Glutamatergic neuron (in vitro differentiated cells): ENCODE measurements at places on chromosomes 1 and 21. TPM values are rescaled to one million over a fixed set of nuclear protein-coding genes. Genes with fewer than 3 reads are reported as not detected.
A peak's percentile ranks its signal among the peaks of the same experiment; 100 is the strongest.

- H3K4me1 ChIP-seq: no peaks in the 10 kb centered on the region
- H3K36me3 ChIP-seq: no peaks in the 10 kb centered on the region
- H3K27me3 ChIP-seq: peaks cover 3% of the 10 kb centered on the region
These were observed 80.3 kb upstream of the ARTN start for GRCh38 chr1:43853161-43853921.

DNA sequence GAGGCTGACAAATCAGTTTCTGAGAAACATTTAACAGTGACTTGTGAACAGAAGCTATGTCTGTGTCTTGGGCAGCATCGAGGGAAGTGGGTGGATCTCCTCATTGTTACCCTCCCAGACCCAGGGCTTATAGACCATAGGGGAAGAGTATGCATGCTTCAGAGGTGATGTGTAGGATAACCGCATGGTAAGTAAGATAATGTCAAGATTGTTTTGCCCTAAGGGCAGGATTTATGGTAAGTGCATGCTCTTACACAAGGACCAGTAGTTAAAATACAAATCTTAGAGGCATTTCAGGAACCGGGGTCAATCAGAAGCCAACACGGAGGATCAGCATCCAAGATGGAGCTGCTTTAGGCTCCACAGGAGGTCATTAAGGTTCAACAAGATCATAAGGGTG lies 7.7 kb upstream of the PRMT2 start:
- peaks cover 5% of the 10 kb centered on the region for H3K27me3 ChIP-seq
- H3K4me1 ChIP-seq: no peaks in the 10 kb centered on the region

- no peaks in the 10 kb centered on the region for H3K4me1 ChIP-seq
- DNase-seq: no peak
- H3K27ac ChIP-seq: no peak overlapping the region
- peaks cover 3% of the 10 kb centered on the region for H3K27me3 ChIP-seq
These were observed 26.9 kb downstream of the INAVA start for GRCh38 chr1:200921571-200922110.

DNA sequence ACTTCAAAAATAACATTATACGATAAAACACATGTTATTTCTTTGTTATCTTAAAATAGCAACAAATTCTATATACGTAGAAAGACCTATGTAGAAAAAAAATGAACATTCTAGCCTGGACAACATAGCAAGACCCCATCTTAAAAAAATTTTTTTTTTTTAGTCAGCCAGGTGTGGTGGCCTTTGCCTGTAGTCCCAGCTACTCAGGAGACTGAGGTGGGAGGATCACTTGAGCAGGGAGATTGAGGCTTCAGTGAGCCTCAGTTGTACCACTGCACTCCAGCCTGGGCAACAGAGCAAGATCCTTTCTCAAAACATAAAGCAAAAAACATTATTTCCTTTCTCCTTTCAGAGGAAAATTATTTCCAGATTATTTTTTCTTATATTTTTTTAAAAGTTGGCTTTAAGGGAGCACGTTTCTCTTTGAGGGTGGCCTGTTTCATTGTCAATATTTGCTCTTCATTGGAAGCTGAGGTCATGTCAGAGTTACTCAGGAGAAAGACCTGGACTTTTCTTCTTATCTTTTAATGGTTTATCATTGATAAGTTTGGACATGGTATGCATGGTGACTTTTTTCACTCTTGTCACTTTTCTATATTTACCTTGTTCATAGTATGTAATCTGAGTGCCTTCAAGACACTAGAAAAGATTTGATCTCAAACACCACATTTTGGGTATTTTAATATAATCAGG lies 32.0 kb downstream of the NFIA start:
- no peak overlapping the region for H3K27ac ChIP-seq
- peaks cover 4% of the 10 kb centered on the region for H3K36me3 ChIP-seq
- peaks cover 2% of the 10 kb centered on the region for H3K27me3 ChIP-seq
- DNase-seq: no peak

- H3K4me3 ChIP-seq: no peak overlapping the region
- H3K36me3 ChIP-seq: no peaks in the 10 kb centered on the region
- no peaks in the 10 kb centered on the region for H3K27me3 ChIP-seq
- DNase-seq: no peak
- no peak overlapping the region for H3K27ac ChIP-seq
These were observed 36.2 kb upstream of the HFM1 start for GRCh38 chr1:91440847-91441246.

GRCh38 chr1:114510274-114511031 lies 550 bp downstream of the TRIM33 start:
- H3K4me1 ChIP-seq: peaks cover 20% of the 10 kb centered on the region
- H3K36me3 ChIP-seq: no peaks in the 10 kb centered on the region
- peak; percentile 55 for DNase-seq

- no peaks in the 10 kb centered on the region for H3K27me3 ChIP-seq
- H3K4me3 ChIP-seq: no peak overlapping the region
- no peaks in the 10 kb centered on the region for H3K36me3 ChIP-seq
- no peaks in the 10 kb centered on the region for H3K4me1 ChIP-seq
These were observed 307.1 kb downstream of the CTH start for GRCh38 chr1:70718086-70718630.

The AK2 gene
- total RNA-seq: 52.7 TPM

GRCh38 chr21:38323721-38324531 lies 67.1 kb downstream of the KCNJ15 start:
- no peaks in the 10 kb centered on the region for H3K4me1 ChIP-seq
- H3K4me3 ChIP-seq: no peak overlapping the region
- no peaks in the 10 kb centered on the region for H3K36me3 ChIP-seq
- H3K27me3 ChIP-seq: peaks cover 2% of the 10 kb centered on the region

DNA sequence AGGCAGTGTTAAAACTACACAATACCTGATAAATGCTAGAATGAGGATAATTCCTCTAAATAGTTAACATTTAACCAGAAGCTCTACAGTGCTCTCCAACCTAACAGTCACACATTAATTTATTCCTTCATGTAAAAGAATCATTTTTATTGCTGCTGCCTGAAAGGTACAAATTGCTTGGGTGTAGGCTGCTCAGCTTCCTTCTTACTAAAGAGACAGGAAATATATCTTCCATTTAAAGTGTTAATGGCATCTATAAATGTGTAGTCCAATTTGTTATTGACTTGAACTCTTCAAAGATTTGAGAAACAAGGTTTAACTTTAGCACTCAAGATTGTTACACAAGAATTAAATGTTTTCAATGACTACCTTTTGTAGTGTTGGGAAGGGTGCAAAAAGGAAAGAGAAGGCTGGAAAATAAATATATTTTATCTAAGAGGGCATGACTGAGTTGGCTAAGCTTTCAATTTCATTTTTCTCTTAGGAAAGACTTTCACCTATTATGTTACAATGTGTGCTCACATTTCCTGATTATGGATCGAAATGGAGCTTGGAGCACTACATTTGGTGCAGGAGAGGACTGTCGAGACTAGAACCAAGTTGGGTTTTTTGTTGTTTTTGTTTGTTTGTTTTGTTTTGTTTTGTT lies 105.5 kb upstream of the CACYBP start:
- no peaks in the 10 kb centered on the region for H3K36me3 ChIP-seq
- DNase-seq: no peak
- no peak overlapping the region for H3K27ac ChIP-seq
- H3K4me1 ChIP-seq: no peaks in the 10 kb centered on the region
- no peaks in the 10 kb centered on the region for H3K27me3 ChIP-seq
- no peak overlapping the region for H3K4me3 ChIP-seq

The KCNJ6 gene
- 80.5 TPM for total RNA-seq

The OR14K1 gene
- total RNA-seq: not detected

- peaks cover 6% of the 10 kb centered on the region for H3K27me3 ChIP-seq
- DNase-seq: no peak
- peaks cover 6% of the 10 kb centered on the region for H3K36me3 ChIP-seq
- no peak overlapping the region for H3K4me3 ChIP-seq
- H3K4me1 ChIP-seq: peaks cover 22% of the 10 kb centered on the region
These were observed 143.3 kb downstream of the GREM2 start for GRCh38 chr1:240468656-240469055.

DNA sequence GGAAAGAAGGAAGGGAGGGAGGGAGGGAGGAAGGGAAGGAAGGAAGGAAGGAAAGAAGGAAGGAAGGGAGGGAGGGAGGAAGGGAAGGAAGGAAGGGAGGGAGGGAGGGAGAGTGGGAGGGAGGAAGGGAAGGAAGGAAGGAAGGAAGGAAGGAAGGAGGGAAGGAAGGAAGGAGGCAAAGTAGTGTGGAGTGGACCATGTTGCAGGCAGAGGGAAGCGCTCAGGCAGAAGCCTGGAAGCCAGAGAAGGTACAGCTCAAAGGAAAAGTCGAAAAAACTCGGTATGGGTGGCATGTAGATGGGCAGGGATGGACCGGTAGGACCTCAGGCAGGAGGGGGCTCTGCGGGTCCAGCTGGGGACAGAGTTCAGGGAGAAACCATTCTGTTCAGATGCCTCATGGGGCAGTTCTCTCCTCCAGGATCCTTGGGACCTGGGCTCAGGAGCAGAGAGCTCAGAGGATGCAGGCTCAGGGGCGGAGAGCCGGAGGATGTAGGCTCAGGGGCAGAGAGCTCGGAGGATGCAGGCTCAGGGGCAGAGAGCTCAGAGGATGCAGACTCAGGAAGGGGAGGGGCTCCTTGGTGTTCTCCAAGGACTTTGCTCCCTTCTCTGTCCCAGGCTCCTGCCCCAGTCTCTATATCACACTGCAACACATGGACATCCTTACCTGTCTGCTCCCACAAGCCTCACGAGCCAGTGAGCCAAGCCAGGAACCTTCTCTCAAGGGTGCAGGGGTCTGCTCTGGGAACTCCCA lies 13.6 kb upstream of the PADI3 start:
- DNase-seq: no peak
- peaks cover 9% of the 10 kb centered on the region for H3K27me3 ChIP-seq
- H3K27ac ChIP-seq: no peak overlapping the region
- H3K4me1 ChIP-seq: no peaks in the 10 kb centered on the region
- no peaks in the 10 kb centered on the region for H3K36me3 ChIP-seq
- no peak overlapping the region for H3K4me3 ChIP-seq

The SPATA46 gene
- total RNA-seq: not detected

The OR10Z1 gene
- not detected for total RNA-seq

DNA sequence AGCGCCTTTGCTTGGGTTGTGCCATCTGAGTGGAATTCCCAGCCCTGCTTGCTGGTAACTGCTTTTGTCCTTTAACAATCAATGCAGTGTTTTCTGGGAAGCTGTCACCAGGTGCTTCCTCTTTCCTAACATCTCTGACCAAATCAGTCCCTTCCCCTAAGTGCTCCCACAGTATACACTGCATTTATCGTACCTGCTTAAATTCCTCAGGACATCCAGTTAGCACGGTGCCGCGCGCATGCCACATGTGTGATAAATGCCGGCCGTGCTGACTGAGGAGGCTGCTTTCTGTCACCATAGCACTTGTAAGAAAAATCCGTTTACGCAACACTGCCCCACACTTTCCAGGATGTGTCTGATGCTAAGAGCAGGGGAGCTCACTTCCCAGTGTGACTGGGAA lies 115.4 kb downstream of the BCAR3 start:
- no peak for DNase-seq
- H3K27me3 ChIP-seq: peaks cover 8% of the 10 kb centered on the region
- peak overlapping the region; percentile 59 for H3K27ac ChIP-seq
- H3K4me3 ChIP-seq: peak overlapping the region; percentile 22
- peaks cover 4% of the 10 kb centered on the region for H3K36me3 ChIP-seq
- H3K4me1 ChIP-seq: peaks cover 5% of the 10 kb centered on the region

The FCRL6 gene
- total RNA-seq: not detected

DNA sequence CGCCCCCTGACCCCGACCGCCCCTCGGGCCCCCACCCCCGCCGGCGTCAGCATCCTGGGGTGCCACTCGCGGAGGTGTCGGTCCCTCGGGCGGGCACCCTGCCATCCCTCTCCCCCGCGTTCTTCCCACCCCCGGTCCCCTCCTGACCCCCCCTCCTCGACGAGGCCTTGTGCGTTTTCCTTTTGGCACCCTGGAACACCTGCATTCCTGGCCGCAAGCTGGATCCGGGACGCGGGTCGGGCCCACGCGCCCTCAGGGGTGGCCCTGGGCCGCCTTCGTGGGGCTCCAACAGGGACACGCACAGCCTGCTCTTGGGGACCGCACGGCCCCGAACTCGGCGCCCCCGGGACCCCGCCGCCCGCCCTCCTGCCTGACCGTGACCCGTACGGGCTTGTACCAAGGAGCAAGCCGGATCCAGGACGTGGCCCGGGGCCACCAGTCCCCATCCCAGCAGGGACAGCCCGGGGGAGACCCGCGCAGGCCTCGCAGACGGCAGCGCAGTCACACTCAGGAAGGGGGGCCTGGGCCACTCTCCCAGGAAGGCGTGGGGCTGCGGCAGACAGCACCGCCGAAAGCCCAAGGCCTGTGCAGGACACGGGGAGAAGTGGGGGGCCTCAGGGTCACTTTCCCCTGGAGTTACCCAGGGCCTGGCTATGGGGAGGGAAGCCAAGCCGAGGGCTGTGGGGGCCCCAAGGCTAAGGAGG lies 579 bp upstream of the SLC19A1 start:
- peaks cover 5% of the 10 kb centered on the region for H3K4me1 ChIP-seq
- no peak overlapping the region for H3K4me3 ChIP-seq
- H3K27me3 ChIP-seq: peaks cover 13% of the 10 kb centered on the region
- no peaks in the 10 kb centered on the region for H3K36me3 ChIP-seq
- peak; percentile 21 for DNase-seq

DNA sequence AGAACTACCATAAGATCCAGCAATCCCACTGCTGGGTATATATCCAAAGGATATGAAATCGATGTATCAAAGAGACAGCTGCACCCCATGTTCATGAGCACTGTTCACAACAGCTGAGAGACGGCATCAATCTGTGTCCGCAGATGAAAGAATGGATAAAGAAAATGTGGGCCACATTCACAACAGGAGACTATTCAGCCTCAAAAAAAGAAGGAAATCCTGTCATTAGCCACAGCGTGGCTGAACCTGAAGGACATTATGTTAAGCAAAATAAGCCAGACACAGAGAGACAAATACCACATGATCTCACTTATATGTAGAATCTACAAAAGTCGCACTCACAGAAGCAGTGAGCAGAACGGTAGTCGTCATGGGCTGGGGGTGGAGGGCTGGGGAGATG lies 99.2 kb upstream of the IFFO2 start:
- no peaks in the 10 kb centered on the region for H3K4me1 ChIP-seq
- no peak overlapping the region for H3K27ac ChIP-seq
- H3K4me3 ChIP-seq: no peak overlapping the region
- peaks cover 12% of the 10 kb centered on the region for H3K27me3 ChIP-seq
- no peak for DNase-seq
- H3K36me3 ChIP-seq: no peaks in the 10 kb centered on the region

DNA sequence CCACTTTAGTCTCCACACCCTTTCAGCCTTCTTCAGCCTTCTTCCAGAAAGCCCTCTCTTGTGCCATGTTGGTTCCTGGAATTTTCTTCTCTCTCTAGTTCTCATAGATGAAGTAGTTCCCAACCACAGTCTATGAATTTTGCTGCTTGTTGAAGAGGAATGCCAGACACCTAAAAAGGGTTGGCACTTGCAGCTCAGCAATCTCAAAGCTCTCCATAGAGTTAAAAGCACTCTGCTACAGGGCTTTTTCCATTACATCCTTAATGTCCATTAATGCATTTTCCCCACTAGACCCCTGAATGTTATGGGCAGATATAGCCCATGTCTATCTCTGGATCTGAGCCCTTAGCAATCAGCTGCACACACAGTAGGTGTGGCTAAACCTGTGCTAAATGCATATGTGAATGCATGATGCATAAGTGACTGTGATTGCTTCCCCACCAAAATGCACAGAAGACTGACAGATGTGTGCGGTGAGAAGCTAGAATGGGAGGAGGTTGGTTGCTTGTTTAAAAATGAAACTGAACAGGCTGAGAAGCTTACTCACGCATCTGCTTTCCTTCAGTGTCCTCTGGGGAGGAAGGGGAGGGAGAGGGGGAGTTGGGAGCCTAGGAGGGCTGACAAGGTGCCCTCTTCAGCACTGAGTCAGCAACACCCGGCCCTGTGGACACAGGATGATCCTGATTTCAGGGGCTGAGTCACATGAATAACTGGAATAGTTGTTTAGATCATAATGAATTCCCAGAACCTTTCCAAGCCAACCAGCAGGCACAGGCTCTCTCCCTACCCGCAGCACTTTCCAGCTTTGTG lies 146.1 kb upstream of the FGGY start:
- H3K36me3 ChIP-seq: no peaks in the 10 kb centered on the region
- peaks cover 23% of the 10 kb centered on the region for H3K4me1 ChIP-seq
- H3K27ac ChIP-seq: peak overlapping the region; percentile 88
- peak; percentile 40 for DNase-seq
- no peaks in the 10 kb centered on the region for H3K27me3 ChIP-seq

The F11R gene
- total RNA-seq: 7.7 TPM

The ANGPTL1 gene
- total RNA-seq: not detected
